Activated CD8-positive, alpha-beta memory T cell treated with anti-CD3 and anti-CD28 coated beads for 4 hours (primary cell): ENCODE measurements at places on chromosomes 4 and X.
A peak's percentile ranks its signal among the peaks of the same experiment; 100 is the strongest.

DNA sequence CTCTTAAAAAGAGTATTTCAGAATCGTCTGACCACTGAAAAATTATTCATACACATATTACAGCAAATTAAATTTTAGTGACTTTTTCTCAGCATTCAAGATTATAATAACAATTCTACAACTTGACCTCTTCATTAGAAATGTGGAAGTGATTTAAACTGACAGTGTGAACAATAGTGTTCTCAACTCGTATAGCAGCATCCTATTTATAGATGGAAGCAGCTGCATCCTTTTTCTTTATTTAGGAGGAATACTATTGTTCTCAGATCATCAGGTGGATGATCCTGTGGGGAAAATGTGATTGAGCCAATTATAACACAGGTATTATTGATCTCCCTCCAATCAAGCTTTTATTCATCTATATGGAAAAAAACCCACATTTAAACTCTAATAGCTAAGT, 56.7 kb downstream of the RAPGEF2 start:
- no peak for DNase-seq

- no peak for DNase-seq
Measured at GRCh38 chrX:55120761-55121358, 32.0 kb downstream of the PAGE2 start.

- DNase-seq, result no peak
Measured at GRCh38 chr4:26135331-26135730, 185.5 kb upstream of the RBPJ start.

DNA sequence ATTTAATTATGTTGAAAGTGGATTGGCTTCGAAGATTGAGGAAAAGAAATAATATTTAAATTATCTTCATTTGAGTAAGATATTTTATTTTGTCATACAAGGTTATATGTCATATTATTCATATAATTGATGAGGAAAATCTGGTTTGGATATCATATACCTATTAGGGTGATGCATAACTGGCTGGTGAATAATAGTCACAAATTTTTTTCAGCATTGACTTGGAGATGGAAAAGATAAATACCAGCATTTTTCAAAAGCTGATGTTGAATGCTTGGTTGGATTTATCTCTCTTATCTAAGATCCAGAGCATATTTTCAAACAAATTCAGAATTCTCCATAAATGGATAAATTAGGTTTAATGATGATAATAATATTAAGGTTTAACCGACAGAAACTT, 93.5 kb upstream of the SLIT2 start:
- no peak for DNase-seq

GRCh38 chr4:152997288-152997687, 61.2 kb downstream of the FHDC1 start:
- DNase-seq, result no peak

DNA sequence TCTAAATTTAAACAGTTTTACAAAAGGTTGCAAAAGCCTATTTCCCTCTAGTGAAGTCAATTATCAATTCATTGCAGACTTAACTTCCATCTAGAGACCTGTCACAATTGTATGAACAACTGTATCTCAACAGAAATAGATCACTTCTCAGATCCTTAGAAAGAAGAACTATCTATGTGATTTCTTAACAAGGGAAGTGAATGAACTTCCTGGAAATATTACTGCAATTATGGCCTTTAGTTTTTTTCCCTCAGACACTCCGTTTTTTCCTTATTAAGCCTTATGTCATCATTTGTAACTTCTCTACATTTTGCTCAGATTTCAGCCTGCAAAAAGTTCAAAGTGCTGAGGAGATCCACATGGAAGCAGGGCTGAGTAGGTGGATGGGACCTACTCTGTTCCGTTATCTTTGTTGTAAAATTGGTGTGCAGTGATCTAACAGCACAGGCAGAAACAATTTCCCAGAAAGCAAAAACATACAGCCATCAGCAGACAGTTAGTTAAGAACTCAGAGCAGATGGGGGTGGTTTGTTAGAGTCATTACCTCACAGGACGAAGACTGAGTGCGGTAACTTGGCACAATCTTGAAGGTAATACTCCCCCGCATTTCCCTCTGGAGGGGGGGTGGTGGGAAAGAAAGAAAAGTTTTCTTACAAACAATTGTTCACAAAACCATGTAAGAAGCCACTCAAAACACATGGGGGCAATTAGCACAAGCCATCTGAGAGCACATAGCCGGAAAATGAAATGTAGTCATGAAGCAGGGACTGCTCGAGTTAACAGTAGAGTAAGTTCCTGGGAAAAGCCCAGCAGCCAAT, 112.3 kb downstream of the NYX start:
- peak; percentile 4 for DNase-seq

DNA sequence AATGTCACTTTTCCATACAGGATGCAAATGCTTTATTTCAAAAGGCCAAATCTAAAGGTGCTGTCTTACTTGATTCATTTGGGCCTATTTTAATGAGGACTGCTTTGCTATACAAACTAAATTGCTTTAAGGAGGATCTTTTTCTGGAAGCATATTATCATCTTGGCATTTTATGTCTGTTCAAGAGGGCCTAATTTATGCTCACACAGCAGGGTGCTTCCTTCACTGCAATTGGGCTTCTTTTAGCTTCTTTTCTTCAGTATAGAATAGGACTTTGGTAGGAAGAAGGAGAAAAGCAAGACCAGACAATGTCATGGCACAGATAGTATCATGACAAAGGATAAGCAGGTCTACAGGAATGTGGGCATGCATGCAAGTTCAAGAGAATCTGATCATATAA, 222.4 kb upstream of the ANKRD50 start:
- no peak for DNase-seq

DNA sequence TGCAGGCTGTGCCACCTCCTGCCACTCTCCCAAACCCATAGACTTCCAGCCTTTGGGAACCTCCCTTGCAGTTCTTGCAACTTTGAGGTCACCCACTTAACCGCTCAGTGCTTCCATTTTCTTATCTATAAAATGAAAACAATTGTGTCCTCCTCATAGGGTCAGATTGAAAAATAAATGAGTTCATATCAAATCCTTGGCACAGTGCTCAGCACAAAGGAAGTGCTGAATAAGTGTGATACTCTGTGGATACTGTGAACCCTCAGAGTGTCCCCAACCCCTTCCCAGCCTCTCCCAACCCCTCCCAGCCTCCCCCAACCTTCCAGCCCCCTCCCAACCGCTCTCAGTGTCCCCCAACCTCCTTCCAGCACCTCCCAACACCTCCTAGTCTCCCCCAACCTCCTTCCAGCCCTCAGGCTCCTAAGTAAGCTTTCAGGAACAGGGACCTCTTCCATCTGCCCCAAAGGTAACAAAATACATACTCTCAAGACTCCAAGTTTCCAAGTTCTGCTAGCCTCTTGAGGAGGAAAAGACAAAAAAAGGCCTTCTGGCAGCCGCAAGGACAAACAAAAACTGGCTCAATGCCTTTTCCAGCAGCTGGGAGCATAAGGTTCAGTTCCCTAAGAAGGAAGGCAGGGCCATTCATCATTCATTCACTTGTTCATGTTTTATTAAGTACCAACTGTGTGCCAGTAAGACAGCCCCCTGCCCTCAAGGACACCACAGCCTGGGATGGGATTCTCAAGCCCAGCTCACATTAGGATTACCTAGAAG, 46.1 kb upstream of the LGI2 start:
- no peak for DNase-seq

DNA sequence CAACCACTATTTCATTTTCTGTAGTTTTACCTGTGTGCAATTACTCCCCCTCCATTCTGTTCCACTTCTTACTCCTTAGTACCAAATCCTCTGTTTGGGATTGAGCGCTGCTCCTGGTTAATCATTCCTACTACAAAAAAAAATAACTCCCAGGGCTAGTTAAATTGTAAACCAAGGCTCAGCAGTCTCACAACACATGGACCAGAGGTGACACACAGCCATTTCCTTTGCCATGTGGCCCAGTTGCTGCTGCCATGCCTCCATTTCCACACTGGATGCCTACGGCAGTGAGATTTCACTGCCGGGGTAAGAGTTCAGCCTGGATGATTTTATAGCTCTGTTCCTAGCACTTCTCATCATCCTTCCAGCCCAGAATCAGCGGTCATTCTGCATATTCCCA, 107.2 kb downstream of the AKAP4 start:
- DNase-seq, result no peak

DNA sequence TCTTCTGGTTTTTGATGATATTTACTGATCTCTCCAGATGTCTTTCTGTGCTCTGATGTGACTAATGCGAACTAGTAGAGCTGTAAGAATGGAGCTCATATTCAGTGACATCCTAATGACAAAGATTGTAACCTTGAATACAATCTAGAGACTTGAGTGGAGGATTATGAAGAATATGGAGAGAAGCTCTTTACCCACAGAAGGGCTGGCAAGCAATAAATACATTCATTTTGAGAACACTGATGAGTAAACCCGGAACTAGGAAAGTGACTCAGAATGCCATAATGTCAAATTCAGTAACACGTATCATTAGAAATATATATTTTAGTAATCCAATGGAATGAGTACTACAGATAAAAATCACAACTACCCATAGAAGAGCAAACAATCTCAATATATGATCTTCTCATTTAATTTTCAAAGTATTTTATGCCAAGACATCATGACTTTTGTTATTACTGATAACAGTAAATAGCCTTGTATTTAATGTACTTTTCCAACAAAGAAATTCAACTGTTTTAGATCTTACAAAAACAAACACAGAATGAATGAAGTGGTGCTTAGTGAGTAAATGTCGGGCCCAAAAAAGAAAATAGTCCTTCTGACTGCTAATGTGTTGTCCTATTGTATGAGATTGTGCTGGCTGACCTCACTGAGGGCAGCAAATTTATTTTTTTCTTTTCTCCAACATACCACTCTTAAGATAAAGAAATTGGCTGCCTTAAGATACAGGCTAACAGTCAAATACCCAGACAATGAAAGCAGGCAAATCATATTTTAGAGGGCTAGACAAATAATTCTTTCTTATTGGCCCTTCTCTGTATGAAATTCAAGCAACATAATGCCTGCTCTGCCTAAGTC, 49.2 kb upstream of the HDAC8 start:
- DNase-seq, result no peak

DNA sequence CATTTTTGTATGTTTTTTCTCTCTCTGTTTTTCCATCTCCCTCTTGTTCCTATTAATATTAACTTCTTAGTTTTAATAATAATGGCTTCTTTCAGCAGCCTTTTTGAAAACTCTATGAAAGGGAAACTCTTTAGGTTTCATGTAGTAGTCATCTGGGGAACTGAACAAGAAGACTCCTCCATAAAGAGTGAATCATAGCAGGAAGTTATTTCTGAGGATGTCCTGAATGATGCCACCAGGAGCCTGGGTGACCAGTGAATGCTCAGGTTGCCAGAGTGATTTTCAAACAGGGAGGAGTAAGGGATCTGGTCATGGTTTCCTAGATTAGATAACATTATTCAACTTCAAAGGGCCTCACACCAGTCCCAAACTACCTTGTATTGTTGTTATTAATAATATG, 212.8 kb upstream of the PDE5A start:
- DNase-seq, result no peak

DNA sequence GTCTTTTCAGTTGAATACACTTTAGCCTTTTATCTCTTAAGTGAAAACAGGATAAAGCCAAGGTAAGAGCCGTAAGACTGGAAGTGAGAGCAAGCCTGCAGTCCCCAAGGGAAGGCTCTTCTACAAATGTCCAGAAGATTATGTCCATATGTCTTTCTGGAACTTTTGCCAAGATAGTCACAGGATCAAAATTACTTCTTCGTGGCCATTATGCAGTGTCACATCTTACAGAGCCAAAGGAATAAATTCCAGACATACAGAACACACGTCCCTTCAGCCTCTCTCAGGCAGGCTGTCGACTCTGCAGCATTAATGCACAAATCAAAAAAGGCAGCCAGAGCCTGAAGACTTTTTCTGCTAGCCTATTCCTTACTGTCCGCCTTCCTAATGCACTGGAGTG, 10.9 kb upstream of the GATB start:
- no peak for DNase-seq
